DMS153 (cell line): ENCODE measurements at places on chromosomes 6 and 20.

DNA sequence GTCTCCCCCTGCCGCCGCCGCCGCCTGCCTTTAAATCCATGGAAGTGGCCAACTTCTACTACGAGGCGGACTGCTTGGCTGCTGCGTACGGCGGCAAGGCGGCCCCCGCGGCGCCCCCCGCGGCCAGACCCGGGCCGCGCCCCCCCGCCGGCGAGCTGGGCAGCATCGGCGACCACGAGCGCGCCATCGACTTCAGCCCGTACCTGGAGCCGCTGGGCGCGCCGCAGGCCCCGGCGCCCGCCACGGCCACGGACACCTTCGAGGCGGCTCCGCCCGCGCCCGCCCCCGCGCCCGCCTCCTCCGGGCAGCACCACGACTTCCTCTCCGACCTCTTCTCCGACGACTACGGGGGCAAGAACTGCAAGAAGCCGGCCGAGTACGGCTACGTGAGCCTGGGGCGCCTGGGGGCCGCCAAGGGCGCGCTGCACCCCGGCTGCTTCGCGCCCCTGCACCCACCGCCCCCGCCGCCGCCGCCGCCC lies 474 bp downstream of the CEBPB start:
- no peak for DNase-seq

DNA sequence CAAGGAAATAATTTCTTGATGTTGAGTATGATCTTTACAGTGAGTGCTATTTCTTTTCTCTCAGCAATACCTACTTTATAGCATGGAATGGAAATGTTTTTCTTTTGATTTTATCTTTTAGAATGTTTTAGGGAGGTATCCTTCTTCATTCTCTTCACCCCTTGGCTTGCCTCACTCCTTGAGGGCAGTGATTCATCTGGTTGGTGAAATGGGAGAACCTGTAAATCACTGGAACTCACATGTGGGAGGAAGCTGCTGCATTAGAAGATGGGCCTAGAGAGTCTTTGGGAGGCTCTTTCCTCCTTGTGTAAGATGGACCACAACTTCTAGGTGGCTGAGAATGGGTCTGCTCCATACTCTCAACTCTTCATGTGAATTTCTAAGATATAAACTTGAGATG lies 244.8 kb upstream of the SYNCRIP start:
- DNase-seq: no peak

GRCh38 chr20:17189976-17190695 lies 36.7 kb upstream of the PCSK2 start:
- no peak for DNase-seq

DNA sequence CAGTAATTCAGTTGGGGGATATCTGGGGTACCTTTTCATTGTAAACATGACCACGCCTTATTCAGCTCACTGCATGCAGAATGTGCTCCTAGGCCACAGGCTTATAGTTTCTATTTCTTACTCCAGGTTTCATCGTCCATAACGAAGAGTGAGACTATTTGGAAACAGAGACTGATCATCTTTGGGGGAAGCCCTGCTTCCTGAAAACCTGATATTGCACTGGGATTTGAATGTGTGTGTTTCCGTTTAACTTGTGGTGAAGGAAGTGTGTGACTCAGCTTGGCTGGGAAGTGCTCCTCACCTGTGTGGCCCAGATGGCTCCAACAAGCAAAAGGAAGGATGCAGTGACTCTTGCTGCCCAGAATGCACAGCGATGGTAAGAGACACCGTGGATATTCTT lies 19.6 kb upstream of the LTV1 start:
- no peak for DNase-seq

DNA sequence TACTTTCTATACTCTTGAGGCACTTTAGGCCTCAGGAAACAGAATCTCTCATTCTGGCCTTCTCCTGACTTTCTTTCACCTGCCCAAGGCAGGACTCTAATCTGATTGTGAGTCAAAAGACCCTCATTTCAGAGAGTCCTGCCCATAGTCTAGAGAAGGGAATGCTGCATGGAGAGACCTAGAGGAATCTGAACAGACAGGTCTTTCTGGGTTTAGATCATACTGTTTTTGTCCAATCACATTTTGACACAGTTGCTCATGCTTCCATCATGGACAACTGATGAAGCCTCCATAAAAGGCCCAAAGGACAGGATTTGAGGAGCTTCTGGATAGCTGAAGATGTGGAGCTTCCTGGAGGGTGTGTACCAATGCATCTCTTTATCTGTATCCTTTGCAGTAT lies 48.1 kb upstream of the BTBD3 start:
- DNase-seq: no peak

- DNase-seq: no peak
These were observed 428.7 kb upstream of the SOX4 start for GRCh38 chr6:21164768-21165326.

- DNase-seq: no peak
These were observed 45.1 kb downstream of the ADGRF1 start for GRCh38 chr6:46996860-46997641.

DNA sequence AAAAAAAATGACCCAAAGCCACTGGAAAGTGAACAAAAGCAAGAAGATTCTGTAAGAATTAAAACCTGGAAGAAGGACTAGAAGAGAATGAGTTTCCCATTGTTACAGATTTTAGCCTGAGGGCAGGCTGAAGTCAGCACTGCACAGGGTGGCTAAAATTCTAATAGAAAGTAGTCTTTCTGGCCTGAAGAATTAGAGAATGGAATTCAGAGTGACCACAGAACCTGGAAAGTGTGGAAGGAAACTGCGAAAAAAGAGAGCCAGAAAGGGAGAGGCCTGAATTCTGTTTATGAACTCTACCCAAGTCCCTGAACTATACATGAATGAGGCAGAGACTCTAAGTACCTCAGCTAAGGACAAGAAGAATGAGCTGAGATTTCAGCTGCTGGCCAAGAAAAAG lies 38.9 kb upstream of the FILIP1 start:
- no peak for DNase-seq

- DNase-seq: no peak
These were observed 123.8 kb upstream of the MARCKS start for GRCh38 chr6:113733381-113733780.
